ENCODE measurements at places on chromosomes 2 and 18.

GRCh38 chr18:9184998-9185613 lies 48.5 kb downstream of the ANKRD12 start:
- DNase-seq, result no peak

DNA sequence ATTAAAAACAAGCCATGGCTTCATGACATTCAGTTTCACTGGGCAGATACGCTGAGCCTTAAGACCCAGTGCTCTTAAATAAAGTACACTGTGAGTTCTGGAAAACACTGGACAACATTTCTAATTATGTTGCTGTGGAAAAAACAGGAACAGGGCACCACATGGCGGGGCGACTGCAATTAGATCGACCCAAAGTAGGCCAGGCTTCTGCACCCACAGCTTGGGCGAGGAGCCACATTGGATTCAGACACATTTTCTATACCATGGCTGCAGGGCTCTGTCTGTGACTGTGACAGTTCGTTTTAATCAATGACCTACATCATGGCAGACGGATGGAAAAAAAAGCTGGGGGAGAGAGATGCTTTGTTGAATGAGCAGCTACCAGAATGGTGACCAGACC lies 227.2 kb upstream of the HS6ST1 start:
- no peak for DNase-seq

DNA sequence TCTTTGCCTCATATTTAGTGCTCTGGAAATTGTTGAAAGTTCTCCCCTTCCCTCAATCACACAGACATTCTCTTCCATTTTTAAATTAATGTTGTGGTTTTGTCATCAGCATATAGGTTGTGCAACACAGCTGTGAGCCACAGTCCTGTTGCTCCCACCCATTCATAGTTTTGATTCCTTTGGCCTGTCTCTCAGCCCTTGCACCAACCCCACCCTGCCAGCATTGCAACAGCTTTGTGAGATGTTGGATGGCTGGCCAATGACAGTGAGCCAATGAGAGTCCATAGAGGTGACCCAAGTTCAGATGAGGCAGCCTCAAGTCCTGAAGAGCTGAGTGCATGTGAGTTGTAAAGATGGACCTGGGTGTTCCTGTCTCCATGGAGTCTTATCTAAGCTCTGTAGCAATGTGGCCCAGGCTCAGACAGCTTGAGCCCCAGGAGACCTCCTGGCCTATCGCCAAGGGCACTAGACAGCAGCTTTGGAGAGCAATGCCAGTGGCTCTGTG lies 775.5 kb downstream of the RNF144A start:
- no peak for DNase-seq

DNA sequence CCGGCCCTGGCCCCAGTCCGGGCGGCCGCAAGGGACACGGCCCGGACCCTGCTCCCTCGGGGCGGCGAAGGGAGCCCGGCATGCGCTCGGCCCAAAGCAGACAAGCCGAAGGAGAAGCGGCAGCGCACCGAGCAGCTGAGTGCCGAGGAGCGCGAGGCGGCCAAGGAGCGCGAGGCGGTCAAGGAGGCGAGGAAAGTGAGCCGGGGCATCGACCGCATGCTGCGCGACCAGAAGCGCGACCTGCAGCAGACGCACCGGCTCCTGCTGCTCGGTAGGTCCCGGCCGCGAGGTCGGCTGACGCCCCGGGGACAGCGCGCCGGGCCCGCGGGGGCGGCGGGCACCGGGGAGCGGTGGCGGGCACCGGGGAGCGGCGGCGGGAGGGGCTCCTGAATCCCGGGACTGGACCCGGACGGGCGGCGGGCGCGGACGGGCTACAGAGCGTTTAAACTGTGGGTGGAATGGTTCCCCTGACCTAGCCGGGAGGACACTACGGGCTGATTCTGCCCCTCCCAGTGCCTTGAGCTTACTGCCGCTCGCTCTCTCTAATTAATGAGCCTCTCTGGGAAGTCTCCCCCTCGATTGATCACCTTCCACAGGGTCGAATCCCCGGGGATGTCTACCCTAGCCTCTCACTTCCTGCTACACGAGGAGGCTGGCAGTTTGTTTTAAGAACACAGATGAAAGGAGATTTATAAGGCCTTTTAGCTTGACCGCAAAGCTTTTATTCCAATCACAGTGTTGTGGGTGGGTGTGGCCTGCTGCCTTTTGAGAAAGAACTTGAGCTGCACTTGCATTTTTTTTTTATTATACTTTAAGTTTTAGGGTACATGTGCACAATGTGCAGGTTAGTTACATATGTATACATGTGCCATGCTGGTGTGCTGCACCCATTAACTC lies 853 bp downstream of the GNAL start:
- no peak for DNase-seq

DNA sequence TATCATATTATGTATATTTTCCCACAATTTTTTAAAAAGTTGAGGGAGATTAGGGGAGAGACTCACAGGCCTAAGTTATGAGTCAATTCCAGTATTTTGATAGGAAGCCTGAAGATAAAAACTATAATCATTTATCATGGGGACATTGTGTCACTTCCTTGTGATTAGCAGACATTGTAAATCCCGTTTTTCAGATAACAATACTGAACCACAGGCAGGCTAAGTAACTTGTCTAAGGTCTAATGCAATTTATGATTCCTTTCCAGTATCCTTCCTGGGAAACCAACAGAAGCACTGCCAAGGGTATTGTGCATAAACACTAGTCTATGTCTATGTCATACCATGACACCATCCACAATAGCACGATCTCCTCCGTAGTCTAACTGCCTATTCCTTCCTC lies 235.2 kb upstream of the PIK3C3 start:
- no peak for DNase-seq

DNA sequence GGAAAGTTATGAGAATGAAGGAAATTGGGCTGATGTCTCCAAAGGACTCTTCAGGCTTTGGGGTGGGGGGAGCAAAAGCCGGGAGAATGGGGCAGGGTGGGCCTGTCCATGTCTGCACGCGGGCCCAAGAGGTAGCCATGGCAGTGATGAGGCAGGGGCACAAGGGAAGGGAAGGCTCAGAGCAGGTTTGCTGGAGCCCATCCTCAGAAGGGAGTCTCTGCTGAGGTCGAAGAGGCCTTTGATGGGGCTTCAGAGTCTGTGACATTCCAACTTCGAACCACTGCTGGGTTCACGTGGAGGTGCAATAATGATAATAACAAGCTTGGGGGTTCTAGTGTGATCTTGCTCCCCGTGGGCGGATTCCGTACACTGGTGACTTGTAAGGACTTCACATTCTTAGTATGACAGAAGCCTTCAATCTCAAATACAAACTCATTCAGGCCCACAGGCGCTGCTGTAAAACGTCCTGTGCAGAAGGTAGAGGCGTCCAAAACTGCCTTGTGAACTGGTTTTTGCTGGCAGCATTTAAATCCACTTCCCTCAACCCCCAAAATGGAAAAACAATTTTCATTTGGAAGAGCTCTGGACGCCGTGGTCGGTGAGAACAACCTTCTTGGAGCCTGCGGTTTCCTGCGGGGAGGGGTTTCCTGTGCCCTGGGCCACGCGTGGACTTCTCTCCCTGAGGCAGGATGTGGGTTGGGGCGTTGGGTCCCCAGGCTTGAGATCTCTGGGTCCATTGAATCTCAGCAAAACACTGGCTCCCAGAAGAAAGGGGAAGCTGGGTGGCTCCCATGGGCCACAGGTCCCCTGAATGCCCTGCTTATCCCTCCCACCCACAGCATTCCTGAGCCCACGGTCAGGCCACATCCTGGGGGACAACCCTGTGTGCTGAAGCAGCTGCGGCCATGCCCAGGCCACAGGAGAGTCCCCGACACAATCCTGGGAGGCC lies 151.0 kb downstream of the TPO start:
- no peak for DNase-seq

- DNase-seq, result no peak
These were observed 28.6 kb upstream of the SETBP1 start for GRCh38 chr18:44651918-44652572.

DNA sequence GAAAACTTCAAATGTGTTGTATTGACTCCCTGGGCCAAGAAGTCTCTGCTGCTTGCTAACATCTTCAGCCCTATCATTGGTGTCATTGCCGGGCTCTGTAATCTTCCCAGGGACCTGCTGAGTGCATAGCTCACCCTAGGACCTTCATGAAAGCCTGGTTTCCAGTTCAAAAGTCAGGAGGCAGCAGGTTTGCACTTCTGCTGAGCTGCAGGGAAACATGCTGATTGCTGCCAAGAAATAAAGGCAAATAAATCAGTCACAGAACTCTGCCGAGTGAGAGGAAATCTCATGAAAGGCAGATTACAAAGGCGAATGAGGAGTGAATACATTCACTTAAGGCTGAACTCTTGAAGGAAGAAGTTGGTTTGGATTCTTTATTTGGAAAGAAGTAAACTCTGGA lies 1947.6 kb upstream of the CELF4 start:
- no peak for DNase-seq

DNA sequence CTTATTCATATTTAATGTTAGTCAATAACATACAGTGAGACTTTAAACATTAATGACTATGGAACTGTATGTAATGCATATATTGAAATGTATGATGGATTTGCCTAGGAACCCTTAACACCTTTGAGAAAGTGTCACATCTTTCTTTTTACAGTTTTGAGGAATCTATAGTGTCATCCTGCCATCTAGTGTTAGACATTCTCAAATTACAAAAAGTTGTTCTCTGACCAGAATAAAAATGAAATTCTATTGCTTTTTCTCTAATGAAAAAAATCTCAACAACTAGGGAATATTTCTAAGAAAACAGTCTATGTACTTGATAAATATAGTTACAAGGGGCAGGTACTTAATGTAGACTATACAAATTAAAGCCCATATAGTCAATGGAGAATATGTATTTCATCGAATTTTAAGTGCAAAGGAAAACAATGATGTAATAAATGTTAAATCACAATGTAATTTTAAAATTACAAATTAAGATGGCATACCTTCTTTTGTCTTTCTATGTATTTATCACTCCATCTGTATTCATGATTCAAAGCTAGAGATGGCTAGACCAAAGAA lies 5.1 kb upstream of the CALCRL start:
- no peak for DNase-seq

DNA sequence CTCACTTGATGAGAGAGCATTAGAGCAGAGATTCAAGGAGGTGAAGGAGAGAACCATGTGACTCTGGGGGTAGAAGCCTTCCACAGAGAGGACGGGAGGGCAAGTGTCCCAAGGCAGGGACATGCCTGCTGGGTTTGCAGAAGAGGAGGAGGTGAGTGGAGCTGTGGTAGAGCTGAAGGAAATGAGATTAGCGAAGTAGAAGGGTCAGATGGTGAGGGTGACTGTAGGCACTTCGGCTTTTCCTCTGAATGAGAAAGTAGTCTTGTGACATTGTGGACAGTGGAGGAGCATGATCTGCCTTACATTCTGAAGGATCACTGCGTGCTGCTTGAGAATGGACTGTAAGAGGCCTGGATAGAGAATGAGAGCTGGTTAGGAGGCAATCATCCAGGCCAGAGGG lies 126.0 kb downstream of the NXPH2 start:
- DNase-seq, result no peak

GRCh38 chr2:41031282-41031681 lies 579.4 kb upstream of the SLC8A1 start:
- no peak for DNase-seq

DNA sequence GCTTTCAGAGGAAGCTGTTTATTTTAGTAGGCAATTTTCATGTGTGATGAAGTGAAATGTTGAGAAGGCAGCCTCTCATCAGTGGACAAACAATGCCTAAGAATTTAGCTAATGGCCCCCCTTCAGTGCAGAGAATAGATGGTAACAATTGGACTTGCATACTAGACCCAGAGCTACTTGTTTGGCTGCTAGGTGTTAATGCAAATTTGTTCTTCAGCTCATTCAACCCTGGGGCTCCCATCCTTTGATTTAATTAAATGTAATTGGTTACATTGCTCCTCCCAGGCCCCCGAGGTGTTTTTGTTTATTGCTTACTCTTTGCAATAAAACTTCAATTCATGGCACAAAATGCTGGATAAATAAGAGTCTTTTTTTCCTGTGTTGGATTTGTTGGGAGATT lies 68.6 kb downstream of the CAMKMT start:
- DNase-seq, result no peak

- DNase-seq, result no peak
These were observed 2.2 kb upstream of the WNT10A start for GRCh38 chr2:218878486-218878885.

DNA sequence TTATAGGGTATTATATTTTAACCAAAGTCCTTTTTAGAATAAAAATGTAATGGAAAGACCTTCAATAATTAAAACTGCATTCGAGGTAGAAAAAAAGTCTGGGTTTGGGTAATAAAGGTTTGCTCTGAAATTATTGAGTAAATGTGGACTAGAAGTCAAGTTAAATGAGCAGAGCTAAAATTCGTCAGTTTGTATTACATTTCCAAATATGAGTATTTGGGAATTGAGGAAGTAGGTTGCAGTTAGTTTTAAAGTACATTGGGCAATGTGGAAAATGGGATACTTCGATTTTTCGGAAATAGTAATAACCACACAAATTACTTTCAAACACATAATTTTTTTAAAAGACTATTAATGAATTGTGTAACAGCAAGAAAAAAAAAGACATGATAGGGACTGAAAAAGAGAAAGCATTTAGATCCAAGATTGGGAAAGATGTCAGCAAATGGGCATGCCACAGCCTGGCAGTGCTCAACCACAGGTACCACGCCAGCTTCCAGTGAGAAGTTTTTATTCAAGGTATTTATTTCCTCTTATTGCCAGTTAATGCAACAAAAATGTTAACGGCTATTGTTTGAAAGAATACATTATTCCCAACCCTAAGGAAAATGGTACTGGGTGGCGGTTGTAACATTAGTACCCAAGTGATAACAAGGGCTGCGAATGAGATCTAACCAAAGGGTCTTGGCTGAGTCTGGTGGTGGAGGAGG lies 50.0 kb downstream of the TTC39C start:
- DNase-seq, result no peak

DNA sequence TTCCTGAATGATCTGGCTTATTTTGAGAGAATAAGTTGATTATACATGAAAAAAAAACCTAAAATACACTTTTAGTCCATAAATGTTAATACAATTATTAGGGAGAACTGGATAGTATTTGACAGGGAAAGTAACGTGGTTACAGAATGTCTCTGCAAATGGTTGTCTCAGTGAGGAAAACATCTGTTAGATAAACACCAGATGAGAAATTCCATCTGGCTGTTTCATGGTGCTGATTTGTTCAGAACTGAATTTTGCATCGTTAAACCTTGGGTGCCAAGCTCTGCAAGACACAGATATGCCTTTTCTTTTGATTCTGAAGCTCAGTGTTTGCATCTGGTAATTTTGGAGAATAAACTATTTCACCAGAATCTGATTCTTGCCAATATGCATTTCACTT lies 90.4 kb downstream of the SCN3A start:
- DNase-seq, result peak; percentile 17

DNA sequence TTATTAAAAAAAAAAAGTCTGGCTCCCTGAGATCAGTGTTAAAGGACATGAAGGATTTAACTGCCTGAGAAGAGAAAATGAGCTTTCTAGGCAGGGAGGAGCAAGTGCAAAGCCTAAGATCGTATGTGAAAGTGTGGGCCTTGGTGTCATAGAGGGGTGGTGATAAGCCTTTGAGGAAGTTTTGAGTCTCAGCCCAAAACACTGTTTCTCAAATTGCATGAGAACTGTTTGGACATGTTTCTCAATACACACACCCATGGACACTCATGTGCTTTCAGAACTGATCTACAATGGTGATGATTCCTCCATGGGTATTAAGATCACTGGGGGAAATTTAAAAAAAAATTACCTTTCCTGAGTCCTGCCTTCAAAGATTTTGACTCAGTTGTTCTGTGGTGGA lies 336.7 kb upstream of the RND3 start:
- no peak for DNase-seq

- DNase-seq, result no peak
These were observed 7.0 kb upstream of the ARID5A start for GRCh38 chr2:96529376-96530143.
